ENCODE measurements at places on chromosomes 11 and 22.
A peak's percentile ranks its signal among the peaks of the same experiment; 100 is the strongest.

DNA sequence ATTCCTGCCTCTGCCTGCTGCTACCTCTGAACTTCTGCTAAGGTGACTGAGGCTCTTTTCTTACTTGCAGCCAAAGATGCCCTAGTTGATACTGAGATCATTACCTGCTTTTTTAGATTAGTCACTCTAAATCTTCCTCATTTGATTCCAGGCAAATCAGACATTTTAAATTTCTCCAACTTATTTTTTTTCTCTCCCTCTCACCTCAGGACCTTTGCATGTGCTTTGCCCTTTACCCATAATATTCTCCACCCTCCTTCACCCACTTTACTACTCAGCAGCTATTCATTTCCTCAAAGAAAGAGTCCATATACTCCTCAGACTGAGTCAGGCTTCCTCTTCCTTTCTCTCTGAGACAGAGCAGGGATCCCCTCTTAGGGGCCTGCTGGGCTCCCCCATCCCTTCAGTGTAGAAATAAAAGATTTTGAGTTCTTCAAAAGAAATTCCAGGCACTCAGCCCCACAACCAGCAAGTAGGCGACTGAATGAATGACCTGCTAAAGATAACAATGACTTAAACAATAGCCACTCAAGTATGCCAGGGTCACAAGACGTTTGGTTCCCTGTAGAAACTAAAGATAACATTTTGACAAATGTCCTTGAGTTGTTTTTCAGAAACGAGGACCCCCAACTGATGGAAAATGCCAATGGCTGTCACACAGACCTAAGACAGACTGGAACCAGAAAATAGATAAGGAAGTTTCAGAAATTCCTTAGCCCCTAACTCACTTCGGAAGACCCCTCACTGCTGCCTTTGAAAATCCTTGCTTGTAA, 104.2 kb downstream of the MTNR1B start:
- DNase-seq: no peak

DNA sequence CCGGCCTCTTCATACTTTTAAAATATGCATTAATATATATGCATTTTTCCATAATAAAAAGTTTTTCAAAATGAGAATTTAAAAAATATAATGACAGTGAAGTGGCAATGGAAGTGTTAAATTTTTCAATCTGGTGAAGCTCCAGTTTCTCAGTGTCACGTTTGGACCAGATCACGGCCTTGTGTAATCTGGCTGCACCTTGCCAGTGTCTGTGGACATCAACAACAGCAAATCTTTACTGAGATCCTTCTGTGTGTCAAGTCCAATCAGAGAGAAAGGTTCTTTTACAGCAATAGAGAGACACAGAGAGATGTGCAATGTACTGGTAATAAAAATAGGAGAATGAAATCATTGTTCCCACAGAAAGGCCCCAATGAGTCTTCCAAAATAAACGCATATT, 49.8 kb upstream of the PAK1 start:
- no peak for DNase-seq

DNA sequence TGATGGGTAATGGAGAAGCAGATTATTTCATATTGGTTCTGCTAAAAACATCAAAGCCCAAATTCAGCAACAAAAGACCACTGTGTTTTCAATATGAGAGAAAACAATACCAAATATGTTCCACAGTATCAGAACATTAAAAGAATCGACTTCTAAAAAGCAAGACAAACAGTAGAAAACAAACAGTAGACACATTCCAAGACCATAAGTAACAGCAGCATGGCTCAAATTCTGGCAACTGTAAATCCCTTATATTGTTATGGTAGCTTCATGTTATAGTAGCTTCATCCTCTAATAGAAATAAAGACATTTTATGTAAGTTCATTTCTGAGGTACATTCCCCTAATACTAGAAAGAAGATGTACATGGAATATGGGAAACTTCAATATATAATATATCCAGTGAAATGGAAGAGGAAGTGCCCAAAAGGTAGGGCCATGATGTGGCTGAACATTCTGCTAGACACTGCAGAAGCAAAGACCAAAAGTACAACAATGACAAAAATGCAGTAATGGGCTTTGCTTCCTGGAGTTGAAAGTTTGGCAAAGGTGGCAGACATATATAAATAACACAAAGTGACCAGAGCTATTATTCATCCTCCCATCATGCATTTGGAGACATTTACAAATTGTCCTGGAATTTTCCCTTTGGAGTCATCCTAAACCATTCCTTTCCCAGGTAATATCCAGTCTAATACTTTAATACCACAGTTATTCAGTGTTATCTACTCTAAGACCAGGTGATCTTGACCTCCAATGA, 299.9 kb downstream of the DCDC1 start:
- no peak for DNase-seq

DNA sequence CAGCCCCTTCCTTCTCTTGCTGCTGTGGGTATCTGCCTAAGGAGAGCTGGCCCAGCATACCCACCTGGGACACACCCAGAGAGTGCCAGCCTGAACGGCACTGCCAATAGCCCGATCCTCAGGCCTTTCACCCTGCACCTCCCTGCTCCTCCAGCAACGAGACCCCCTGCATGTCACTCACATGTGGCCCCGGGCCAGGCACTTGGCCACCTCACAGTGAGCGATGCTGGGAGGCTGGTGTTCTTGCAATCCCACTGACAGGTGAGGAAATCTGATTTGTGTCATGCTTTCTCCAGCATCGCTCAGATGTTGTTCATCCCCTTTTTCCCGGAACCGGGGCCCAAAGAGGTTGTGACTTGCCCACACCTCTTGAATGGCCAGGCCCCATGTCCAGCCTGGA, 20.5 kb downstream of the DAGLA start:
- no peak for DNase-seq

DNA sequence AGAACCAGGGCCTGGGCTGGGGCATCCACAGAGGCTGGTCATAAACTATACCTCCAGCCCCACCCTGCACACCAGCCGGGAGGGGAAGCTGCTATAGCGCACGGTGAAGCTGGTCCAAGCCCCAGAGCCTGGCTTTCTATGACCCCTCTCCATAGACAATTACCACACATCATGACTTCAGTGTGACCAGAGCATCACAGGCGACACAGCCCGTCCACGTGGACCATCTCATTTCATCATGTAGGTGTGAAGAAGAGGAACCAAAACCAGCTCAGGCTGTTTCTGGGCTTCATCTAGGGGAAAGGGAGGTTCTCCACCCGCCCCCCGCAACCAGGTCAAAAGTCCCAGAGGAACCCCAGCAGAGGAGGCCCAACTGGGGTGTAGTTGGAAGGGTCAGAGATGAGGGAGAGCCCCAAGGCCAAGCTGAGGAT, 3.0 kb downstream of the CXCR5 start:
- no peak for DNase-seq

- no peak for DNase-seq
These were observed 293.9 kb downstream of the GUCY1A2 start for GRCh38 chr11:106724293-106724892.

DNA sequence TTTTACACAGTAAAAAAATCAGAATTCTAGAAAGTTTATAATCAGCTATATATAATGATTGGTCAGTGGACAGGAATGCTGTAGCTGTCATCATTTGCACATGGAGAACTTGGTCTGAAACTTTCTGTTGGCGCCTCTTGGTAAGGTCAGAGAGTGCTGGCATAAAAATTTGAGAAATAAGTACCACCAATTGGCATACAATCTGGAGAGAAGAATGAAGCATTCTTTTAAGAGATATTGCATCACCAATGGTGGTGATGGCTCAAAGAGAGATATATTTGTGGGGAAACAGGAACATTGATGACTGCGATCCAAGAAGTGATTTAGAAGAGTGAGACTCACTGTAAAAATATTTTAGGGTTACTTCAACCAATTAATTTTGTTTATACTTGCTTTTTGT, 19.8 kb upstream of the OOSP1 start:
- no peak for DNase-seq

- DNase-seq: no peak
These were observed 25.7 kb upstream of the CRTAM start for GRCh38 chr11:122812638-122813037.

GRCh38 chr11:82747471-82747870, 13.8 kb upstream of the FAM181B start:
- peak; percentile 66 for DNase-seq

DNA sequence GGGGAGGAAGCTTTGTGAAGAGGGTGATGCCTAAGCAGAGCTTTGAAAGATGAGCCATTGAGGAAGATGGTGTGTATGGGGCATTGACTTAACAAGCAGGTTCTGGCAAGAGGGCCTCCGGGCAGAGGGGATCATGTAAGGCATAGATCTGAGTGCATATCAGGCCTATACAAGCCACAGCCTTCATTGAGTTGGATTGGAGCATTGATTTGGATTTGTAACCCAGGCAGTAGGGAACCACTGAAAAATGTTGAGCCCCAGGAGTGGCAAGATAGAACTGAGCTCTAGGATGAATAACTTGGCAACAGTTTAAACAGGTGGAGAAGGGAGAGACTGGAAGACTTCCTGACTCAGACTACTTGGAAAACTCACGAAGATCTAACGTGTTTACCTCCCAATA, 21.4 kb downstream of the PANX1 start:
- no peak for DNase-seq

GRCh38 chr11:62707277-62707861, at the start of the genes BSCL2 and GNG3:
TSS of gene BSCL2 (minus strand) at chr11:62707424. CDS start at chr11:62707195, 229 bp downstream.
TSS of gene GNG3 (plus strand) at chr11:62707676. CDS start at chr11:62708296, 620 bp downstream.
- DNase-seq: no peak

- DNase-seq: peak; percentile 66
These were observed 21.4 kb upstream of the PANX2 start for GRCh38 chr22:50148991-50149721.

- DNase-seq: peak; percentile 79
These were observed 6.9 kb upstream of the NRXN2 start for GRCh38 chr11:64729851-64730382.

DNA sequence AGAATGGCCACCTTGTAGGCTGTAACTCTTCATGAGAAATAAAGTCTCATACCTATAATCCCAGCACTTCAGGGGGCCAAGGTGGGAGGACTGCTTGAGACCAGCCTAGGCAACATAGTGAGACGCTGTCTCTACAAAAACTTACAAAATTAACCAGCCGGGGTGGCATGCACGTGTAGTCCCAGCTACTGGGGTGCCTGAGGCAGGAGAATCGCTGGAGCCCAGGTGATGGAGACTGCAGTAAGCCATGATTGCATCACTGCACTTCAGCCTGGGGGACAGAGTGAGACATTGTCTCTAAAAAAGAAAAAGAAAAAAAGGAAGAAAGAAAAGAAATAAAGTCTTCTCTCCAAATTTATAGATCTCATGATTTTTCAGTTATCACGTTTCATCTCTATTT, 4.2 kb upstream of the SLCO2B1 start:
- DNase-seq: no peak

DNA sequence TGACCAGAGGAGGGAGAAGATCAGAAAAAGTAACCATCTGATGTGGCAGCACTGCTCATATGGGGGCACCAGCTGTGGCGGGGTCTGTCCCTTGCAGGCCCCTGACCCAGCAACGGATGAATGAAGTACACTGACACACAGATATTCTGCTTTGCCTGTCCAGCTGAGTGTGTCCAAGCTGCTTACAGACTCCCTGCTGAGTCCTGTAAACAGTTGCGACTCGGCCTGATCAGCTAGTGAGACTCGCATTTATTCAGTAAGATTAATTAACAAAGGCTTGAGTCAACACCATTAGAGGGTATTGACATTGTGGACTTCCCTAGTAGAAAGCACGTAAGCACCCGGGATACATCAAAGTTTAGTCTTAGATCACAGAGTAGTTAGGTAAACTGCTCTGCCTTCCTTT, 15.3 kb upstream of the OR10D3 start:
- no peak for DNase-seq

GRCh38 chr11:10386361-10386760, 68.7 kb upstream of the AMPD3 start:
- DNase-seq: no peak

DNA sequence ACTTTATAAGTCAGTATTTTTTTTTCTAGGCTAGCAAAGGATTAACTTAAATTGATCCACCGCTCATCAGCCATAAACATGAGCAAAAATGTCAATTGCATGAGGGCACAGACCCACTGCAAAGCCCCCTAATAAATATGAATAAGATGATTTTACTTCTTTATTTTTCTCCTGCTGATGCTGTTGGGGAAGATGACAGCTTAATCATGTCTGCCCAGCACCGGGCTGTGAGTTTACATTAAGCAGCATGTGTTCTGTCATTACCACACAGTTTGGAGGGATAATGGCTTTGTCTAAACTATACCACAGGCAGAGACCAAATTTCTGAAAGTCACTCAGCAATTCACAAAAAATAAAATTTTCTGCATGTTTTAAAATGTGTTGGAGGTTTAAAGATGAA, 346.3 kb downstream of the LRRC4C start:
- DNase-seq: no peak

GRCh38 chr11:65786786-65787636, at the start of gene OVOL1:
TSS of gene OVOL1 (plus strand) at chr11:65787063. CDS start at chr11:65787374, 311 bp downstream.
- peak; percentile 91 for DNase-seq

DNA sequence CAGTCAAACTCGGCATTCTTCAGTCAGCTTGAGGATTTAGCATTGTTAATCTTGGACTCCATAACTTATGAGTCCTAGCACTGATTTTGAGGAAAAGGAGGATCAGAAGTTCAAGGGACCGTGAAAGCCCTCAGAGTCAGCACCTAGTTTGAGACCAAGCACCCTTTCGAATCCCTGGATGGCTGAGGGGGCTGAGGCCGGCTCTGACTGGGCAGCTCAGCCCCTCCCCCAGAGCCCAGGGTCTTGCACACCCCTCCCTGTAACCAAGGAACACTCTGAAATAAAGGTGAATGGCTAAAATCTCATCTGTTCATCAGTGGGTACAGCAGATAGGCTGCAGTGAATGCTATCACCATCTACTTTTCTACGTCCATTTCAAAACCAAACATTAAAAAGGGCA, 27.3 kb downstream of the SLC25A18 start:
- DNase-seq: no peak

DNA sequence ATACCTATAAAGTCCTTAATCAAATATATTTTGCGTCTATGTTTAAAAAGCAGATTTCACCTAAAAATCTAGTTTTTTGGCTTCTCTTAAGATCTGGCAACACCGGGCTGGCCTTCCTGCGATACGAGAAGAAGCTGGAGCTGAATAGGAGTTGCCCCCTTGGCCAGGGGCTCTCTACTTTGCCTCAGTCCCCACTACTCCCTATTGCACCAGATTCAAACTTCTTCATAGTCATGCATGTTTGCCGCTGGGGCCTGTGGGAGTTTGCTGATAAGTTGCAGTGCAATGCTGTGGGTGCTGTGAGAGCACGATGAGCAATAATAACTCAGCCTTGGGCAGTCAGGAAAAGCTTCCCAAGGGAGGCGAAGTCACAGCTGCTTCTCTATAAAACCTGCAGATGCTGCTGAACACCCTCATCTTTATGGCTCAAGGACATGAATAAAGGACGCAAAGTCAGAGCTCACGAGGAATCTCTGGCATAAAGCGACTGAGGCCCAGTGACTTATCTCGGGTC, 15.2 kb upstream of the EIF3D start:
- no peak for DNase-seq

DNA sequence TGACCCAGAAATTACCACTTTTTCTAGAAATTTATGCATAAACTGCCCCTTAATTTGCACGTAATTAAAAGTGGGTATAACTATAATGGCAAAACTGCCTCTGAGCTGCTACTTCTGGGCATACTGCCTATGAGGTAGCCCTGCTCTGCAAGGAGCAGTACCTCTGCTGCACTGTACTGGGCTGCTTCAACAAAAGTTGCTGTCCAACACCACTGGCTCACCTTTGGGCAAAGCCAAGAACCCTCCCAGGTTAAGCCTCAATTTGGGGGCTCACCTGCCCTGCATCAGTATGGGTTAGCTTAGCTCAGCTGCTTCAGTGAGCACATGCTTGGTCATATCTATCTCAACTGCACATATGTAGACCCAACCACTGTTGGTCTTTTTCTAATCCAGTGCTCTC, 4.5 kb downstream of the DMC1 start:
- no peak for DNase-seq

GRCh38 chr11:15141381-15141780, 26.7 kb downstream of the INSC start:
- DNase-seq: no peak
